Spleen (tissue), 13 donors: ENCODE measurements at places on chromosomes 16 and 17.

- H3K27ac ChIP-seq = no peak overlapping the region
- peaks cover 33% of the 10 kb centered on the region for H3K36me3 ChIP-seq
- no peaks in the 10 kb centered on the region for H3K27me3 ChIP-seq
- no peak overlapping the region for H3K4me3 ChIP-seq
Measured at GRCh38 chr16:17241264-17241835, 229.4 kb downstream of the XYLT1 start.

GRCh38 chr17:60301649-60302048 lies 90.3 kb downstream of the USP32 start:
- H3K36me3 ChIP-seq = no peaks in the 10 kb centered on the region
- no peak for DNase-seq
- no peaks in the 10 kb centered on the region for H3K27me3 ChIP-seq
- no peak overlapping the region for H3K4me3 ChIP-seq
- peaks cover 20% of the 10 kb centered on the region for H3K4me1 ChIP-seq

- no peaks in the 10 kb centered on the region for H3K4me1 ChIP-seq
- no peak overlapping the region for H3K27ac ChIP-seq
- no peaks in the 10 kb centered on the region for H3K27me3 ChIP-seq
- DNase-seq = no peak
Measured at GRCh38 chr16:64196444-64196843, 925.4 kb downstream of the CDH11 start.

DNA sequence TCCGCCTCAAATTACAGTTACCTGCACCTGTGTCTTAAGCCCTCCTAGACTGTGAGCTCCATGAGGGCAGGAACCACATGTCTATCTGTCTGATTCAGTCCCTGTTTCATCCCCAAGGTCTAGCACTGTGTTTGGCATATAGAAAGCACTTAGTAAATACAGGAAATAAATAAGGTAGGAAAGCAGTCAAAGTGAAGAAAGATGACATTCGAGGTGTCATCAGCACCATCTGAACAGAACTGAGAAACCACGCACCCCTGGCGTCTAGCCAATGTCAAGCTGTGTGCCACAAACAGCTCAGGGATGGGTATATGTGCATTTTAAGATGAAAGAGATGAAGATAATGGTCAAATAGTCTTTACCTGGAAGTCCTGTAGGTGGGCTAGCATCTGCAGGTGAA lies 79.6 kb upstream of the ATP2A3 start:
- peak; percentile 85 for DNase-seq
- H3K4me1 ChIP-seq = no peaks in the 10 kb centered on the region
- no peaks in the 10 kb centered on the region for H3K27me3 ChIP-seq

DNA sequence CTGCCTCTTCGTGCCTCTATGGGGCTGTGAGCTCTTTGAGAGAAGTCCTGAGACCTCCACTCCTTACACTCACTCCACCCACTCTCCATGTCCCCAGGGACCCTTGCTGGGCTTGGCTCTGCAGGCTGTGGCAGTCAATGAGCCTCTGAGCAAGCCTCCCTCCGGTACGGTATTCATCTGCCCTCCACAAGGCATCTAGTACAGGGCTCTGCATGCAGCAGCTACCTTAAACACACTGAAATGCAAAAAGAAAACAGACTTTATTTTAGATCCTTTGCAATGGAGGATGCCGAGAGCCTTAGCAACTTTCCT lies 38.9 kb upstream of the SMPD3 start:
- no peak for DNase-seq
- no peak overlapping the region for H3K27ac ChIP-seq
- H3K27me3 ChIP-seq = no peaks in the 10 kb centered on the region
- no peaks in the 10 kb centered on the region for H3K4me1 ChIP-seq
- H3K4me3 ChIP-seq = no peak overlapping the region
- H3K36me3 ChIP-seq = no peaks in the 10 kb centered on the region
